ENCODE measurements at places on chromosomes 6 and 20.
A peak's percentile ranks its signal among the peaks of the same experiment; 100 is the strongest.

- DNase-seq, result no peak
These were observed 10.1 kb upstream of the PYGB start for GRCh38 chr20:25237610-25238318.

GRCh38 chr20:5913166-5913565 lies 37.2 kb downstream of the TRMT6 start:
- no peak for DNase-seq

- no peak for DNase-seq
These were observed 312.6 kb downstream of the C6orf118 start for GRCh38 chr6:164996838-164997237.

DNA sequence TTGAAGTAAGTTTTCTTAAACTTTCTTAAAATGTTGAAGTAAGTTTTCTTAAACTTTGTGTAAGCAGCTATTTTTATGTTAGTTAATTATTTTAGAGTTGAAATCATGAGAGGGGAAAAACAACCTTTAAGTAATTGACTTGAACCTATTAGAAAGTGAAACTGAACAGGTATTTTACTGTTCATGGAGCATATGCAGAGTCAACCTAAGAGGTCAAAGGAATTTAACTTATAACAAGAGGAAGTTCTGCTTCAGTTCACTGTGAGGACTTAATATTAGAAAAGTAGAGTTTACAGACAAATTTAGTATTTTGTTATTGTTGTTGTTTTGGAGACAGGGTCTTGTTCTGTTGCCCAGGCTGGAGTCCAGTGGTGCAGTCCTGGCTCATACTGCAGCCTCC lies 38.0 kb downstream of the CDYL start:
- no peak for DNase-seq

DNA sequence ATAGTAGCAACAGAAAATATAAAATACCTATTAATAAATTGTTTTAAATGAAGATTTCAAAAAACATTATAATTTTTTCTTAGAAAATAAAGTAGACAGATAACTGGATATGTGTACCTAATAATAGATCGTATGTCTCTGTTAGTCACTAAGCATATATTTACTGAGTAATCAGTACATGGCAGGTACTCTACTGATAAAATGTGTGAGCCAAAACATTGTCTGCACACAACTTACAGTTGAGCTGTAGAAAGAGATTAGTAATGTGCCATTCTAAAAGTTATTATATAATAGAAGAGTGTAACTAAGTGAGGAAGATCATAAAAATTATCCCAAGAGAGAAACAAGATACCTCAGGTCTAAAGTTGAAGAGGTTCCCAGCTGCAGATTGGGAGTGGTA lies 929.9 kb upstream of the EPHA7 start:
- DNase-seq, result no peak

- DNase-seq, result no peak
These were observed 664.8 kb upstream of the GJE1 start for GRCh38 chr6:141467881-141468280.

DNA sequence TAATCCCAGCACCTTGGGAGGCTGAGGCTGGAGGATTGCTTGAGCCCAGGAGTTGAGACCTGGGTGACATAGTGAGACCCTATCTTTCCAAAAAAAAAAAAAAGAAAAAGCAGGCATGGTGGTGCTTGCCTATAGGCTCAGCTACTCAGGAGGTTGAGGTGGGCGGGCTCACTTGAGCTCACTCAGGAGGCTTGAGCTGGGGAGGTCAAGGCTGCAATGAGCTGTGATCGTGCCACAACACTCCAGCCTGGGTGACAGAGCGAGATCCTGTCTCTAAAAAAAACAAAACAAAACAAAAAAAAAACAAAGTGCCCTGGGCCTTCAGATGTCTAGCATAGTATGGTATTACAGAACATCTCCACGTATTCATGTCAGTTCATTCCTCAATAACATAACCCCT lies 42.9 kb downstream of the ZFAND3 start:
- DNase-seq, result no peak

DNA sequence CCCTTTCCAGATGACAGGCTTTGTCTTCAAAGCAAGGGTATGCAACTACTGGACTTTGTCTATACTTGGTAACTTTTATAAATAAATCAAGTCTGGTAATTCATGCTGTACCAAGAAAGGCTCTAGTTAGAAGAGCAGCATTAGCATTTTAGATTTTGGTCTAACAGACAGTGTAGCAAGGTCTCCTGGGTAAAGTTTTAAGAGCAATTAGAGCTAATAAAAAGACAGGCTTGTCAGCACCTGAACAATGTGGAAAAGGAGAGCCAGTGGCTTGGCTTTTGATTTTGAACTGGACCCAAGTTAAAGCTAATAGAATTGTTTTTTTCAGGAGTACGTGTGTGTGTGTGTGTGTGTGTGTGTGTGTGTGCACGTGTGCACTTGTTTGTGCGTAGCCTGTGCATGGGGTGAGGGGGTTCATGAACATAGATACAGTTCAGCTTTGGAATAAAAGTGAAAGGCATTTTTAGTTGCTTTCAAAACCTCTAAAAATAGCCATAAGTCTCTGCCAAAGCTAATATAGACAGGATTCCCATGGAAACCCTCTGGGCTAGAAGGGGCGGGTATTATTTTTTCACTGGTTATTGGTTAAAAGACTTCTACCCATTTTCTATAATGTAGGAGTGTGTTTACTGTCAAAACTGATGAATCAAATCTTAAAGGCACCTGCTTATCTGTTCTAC lies 138.4 kb downstream of the KCNQ5 start:
- DNase-seq, result no peak

GRCh38 chr6:36683145-36683655 lies 4.7 kb downstream of the CDKN1A start:
- no peak for DNase-seq

DNA sequence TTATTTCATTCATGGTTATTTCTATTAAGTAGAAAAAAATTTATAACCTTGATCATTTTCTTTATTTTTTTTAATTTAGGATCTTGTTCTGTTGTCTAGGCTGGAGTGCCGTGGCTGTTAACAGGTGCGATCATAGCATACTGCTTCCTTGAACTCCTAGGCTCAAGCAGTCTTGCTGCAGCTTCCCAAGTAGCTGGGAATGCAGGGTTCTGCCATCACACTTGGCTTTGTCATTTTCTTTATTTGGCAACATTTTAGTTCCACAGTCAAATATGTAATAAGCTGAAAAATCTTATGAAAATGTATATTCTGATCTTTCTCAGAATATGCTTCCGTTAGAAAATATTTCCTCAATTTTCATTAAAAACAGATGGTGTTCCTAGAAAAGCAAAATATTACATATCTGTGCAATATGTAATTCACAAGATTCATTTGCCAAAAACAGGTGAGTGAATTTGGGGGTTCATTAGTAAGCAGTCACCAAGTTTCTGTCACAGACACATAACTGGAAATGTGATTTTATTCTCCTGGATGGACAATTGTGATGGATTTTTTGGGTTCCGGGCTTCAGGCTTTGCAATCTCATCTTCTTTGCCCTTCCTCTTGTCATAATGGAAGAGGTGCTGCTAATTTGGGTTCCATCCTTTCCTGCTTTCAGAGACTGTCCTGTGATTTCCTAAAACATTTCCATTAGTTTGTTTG lies 21.5 kb downstream of the AMD1 start:
- DNase-seq, result no peak

DNA sequence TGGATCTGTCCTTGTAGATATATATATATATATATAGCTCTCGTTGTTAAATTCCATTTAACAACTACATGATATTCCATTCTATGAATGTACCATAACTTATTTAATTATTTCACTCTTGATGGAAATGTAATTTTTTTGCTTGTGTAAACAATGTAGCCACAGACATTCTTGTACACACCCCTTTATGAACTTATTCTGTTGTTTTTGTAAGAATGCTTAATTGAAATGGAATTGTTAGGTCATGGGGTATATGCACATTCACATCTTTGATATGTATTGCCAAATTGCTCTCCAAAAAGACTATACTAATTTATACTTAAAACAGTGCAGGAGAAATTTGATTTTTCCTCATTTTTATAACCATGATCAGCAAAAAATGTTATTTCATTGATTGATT lies 67.2 kb downstream of the MAP3K4 start:
- DNase-seq, result no peak

DNA sequence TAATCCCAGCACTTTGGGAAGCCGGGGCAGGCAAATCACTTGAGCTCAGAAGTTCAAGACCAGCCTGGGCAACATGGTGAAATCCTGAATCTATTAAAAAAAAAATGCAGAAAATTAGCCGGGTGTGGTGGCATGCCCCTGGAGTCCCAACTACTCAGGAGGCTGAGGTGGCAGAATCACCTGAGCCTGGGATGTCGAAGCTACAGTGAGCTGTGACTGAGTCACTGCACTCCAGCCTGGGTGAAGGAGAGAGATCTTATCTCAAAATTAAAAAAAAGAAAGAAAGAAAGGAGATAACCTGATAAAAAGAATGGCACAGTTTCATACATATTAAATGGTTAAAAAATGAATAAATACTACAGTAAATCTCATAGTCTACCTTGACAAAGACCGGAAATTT lies 123.6 kb upstream of the TNFAIP3 start:
- DNase-seq, result no peak

GRCh38 chr20:39600871-39601270 lies 638.7 kb downstream of the DHX35 start:
- no peak for DNase-seq

- DNase-seq, result no peak
These were observed 8.2 kb downstream of the LY86 start for GRCh38 chr6:6596529-6597328.

- no peak for DNase-seq
These were observed 23.8 kb upstream of the BCAS1 start for GRCh38 chr20:54094268-54094580.

DNA sequence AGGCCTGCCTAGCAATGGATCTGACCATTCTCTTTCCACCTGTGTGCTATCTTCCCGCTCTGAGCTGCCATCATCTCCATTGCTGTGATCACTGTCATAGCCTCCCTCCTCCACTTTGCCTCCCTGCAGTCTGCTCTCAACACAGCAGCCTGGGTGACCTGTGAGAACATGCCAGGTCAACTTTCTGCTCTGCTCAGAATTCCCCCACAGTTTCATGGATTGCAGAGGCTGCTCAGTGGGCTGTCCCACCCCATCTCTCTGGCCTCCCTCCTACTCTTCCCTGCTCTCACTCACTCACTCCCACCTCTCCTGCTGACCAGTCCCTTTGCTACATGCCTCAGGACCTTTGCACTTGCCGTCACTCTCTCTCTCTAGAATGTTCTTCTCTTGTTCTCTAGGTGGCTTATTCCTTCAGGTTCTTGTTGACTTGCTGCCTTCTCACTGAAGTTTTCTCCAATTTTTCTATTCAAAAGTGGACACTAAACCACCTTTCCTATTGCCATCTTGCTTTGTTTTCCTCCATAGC lies 159.9 kb downstream of the CD83 start:
- no peak for DNase-seq

GRCh38 chr6:38554700-38555413 lies 84.9 kb downstream of the BTBD9 start:
- no peak for DNase-seq

DNA sequence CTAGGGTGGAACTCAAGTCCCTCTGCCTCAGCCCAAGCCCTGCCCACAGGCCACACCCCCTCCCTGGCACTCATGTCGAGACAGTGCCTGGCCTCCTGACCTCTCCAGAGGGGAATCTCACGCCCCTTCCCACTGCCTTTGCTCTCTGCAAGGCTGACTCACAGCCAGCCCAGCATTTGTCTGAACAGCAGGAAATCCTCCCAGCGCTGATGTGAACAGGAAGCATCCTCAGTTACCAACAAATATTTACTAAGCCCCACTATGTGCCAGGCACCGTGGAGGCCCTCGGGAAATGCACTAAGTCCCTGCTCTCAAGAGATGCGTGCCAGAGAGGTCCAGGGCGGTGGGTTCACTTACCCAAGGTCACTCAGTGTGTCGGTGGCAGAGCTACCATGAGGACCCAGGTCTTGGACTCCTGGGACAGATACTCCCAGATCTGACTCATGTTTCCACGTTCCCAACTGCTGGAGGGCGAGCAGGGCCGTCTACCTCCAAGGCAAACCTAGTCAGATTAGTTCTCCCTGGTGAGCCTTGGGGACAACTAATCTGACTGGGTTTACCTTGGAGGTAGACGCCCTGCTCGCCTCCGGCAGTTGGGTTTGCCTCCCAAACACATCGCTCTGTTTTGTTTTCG lies 7.8 kb downstream of the ADA start:
- peak; percentile 69 for DNase-seq

DNA sequence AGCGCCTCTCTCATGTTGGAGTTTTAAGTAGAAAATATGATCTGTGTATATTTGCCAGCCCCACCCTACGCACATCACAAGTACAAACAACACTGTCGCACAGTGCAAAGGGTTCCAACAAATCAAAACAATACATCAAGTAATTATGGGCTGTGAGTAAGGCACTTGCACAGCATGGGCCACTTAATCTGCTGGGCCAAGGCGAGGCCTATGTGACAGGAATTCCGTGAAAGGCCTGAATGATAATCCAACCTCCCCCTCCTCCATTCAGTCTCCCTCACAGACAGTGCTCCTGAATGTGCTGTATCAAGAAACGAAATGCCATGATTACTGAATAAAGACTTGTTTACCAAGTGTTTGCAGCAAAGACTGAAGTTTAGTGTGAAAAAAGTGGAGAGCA lies 130.1 kb upstream of the SLC2A12 start:
- no peak for DNase-seq

DNA sequence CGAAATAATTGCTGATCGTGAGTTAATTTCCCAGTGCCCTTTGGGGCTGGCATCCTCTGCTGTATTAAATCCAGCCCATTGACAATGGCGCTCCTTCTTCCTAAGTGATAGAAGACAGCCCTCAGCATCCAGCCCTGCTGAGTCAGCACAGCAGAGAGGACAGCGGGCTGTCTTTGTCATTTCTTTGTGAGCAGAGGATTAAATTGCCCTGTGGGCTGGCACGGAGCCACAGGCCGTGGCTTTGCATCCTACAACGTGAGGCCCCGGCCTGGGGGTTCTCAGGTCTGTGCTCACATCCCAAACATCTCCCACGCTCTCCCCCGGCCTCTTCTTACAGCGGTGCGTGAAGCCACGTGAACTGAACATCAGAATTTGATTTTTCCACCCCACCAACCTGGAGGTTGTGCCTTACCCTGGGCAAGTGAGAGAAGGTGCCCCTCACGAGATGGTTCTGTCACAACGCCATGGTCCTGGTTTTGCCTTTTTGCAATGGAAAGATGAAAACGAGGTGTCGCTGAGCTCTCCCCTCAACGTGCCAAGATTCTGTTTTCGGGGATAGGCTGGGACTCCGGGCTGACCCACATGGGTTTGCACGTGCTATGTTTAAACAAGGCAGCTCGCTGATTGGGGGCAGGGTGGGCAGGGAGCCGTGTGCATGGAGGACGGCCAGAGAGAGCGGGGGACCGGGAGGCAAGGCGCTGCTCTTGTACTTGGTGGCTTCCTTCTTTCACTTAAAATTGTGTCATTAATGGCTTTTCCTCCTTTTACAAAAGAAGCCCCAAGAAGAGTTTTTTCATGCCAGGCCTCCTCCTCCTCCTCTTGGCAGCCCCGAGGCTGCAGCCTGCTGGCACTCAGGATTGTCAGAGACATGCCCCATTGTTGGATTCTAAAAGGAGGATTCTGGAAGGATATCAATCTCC lies 19.5 kb downstream of the CDH4 start:
- no peak for DNase-seq
